ENCODE measurements at places on chromosomes 7 and 10.

GRCh38 chr7:46939558-46939957 is 642.4 kb downstream of the TNS3 start:
- no peak for DNase-seq

DNA sequence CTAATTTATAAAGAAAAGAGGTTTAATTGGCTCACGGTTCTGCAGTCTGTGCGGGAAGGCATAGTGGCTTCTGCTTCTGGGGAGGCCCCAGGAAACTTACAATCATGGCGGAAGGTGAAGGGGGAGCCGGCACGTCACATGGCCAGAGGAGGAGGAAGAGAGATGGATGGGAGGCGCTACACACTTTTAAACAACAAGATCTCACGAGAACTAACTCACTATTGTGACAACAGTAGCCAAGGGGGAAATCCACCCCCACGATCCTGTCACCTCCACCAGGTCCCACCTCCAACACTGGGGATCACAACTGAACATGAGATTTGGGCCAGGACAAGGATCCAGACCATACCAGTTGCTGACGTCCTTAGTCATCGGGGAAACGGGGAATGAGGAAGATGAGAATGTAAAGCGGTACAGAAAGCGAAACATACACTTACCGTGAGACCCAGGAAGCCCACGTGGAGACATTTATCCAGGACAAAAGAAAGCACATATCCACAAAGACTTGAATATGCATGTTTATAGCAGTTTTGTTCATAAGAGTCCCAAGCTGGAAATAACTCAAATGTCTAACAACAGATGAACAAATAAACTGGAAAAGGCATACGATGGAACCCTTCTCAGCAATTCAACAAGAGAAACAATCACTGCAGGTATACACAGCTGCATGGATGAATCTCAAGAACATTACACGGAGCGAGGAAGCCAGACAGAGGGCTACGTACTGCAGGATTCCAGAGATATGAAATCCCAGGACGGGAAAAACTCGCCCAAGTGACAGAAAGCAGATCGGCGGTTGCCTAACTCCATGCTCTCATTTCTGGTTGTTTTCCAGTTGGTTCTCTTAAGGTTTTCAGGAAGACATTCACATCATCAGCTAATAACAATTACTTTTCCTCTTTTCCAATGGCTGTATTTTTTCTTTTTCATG is 26.2 kb upstream of the INPP5A start:
- no peak for DNase-seq

DNA sequence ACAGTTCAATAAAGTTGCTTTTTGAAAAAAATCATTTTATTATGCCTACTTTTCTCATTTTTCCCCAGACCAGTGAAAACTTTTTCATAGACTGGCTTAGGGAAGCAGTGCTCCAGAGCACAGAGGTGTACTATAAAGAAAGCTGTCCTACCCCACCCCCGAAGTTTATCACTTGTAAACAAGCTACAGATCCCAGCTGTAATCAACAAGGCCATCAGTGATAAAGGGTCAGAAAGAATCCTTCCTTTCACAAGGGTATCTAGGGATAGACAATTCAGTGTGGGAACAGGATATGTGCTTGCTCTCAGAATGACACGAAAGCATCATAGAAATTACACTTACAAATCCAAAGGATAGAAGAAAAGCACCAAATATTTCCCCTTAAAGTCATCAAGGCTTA is 4.5 kb downstream of the PRDX3 start:
- DNase-seq = no peak

- DNase-seq = no peak
Observed at GRCh38 chr10:122559228-122559627, 1.3 kb upstream of the DMBT1 start.

DNA sequence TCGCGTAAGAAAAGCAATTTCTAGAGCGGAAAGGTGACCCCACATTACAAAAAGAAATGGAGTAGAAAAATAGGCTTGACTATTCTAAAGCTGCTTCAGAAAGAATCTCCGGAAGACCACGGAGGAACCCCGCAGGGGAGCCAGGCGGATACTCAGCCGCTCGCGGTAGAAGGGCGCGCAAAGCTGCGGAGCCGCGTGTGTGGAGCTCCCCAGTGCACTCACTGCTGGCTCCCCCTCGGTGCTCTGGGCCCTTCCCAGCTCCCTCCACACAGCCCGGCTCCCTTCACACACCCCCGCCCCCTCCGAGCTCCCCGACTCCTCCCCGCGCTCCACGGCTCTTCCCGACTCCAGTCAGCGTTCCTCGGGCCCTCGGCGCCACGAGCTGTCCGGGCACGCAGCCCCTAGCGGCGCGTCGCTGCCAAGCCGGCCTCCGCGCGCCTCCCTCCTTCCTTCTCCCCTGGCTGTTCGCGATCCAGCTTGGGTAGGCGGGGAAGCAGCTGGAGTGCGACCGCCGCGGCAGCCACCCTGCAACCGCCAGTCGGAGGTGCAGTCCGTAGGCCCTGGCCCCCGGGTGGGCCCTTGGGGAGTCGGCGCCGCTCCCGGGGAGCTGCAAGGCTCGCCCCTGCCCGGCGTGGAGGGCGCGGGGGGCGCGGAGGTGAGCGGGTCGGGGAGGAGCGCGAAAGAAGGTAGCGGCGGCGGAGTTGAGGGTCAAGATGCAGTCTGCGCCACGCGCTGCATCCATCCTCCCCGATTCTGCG is at the start of gene STEAP2:
Gene STEAP2 (plus strand): TSS at position 350 of the 758 bp plus-strand sequence. CDS start 13,343 bp downstream, outside the sequence.
- DNase-seq = peak; percentile 20

- DNase-seq = no peak
Observed at GRCh38 chr10:6114299-6114698, 25.5 kb downstream of the RBM17 start.

GRCh38 chr10:100364735-100365391 is 17.8 kb downstream of the SCD start:
- no peak for DNase-seq

DNA sequence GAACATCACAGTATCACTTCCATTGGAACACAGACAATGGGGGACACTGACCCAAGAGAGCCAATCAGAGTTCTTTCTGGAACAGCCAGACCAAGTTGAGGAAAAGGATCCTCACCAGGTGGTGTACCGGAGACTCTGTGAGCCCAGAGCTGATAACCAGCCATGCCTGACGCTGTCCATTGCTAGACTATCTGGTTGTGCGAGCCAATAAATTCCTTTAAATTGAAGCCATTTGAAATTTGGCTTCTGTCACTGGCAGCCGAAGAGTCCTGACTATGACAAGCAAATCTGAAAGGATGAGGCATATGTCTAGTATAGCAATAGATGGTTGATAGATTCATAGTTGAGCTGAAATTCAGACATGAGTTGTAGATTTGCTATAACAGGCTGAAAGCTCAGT is 3.1 kb upstream of the LHPP start:
- DNase-seq = no peak

DNA sequence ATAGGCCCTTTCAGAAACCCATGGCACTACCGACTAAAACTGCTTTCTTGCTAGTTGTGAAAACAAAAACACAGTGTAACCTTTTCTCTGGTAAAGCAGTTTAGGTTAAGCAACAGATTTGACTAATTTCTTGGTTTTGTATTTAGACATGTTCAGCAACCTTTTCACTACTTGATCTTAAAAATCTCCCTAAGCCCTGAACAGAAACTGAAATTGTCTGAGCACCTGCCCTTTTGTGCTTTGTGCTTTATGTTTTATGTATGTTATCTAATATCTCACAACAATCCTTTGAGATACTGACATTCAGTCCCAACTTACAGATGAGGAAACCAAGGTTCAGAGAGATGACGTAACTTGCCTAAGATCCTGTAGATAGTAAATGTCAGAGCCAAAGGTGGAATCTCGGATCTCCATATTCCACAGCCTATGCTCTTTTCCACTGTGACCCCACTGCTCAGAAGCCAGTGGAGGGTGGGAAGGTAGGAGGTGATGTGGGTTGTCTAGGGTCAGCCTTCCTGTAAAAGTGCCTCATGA is 146.6 kb downstream of the LCOR start:
- no peak for DNase-seq

- no peak for DNase-seq
Observed at GRCh38 chr7:130381468-130382312, 1.4 kb downstream of the CPA1 start.

DNA sequence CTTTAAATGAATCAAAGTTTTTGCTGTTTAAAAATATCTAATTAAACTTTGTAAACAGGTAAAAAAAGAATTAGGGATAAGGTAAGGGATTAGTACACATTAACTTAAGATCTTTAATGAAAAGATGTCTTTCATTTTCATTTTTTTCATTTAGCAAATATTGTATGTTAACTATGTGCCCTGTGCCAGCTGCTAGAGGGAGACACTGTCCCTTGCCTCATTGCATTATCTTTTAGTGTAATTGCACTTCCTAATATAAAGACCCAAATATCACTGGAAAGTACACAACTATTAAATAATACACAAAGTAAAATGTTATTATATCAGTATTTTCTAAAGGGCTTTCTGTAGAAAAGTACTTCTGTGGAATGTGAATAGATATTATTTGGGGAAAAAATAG is 102.7 kb downstream of the GPR37 start:
- DNase-seq = no peak

- no peak for DNase-seq
Observed at GRCh38 chr10:132146271-132146671, 40.5 kb upstream of the DPYSL4 start.

- no peak for DNase-seq
Observed at GRCh38 chr7:134105841-134106240, 21.3 kb upstream of the LRGUK start.

GRCh38 chr7:108020585-108020984 is 17.6 kb upstream of the LAMB1 start:
- DNase-seq = no peak

DNA sequence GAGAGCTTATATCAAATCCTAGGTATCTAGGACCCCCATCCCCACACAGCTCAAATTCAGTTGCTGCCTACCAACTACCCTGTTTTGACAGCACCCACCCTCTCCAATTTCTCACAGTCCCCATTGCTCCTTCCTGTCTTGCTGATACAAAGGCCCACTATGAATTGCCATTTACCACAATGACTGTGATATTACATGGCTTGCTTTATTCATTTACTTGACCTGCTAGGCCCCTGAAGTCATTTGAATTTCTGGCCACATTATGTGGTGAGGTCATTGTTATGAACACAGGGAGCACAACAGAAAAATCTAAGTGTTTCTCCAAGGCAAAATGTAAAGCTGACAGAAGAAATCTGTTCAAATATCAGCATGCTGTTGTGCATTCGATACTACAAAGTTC is 101.4 kb downstream of the PPP1R17 start:
- DNase-seq = no peak

DNA sequence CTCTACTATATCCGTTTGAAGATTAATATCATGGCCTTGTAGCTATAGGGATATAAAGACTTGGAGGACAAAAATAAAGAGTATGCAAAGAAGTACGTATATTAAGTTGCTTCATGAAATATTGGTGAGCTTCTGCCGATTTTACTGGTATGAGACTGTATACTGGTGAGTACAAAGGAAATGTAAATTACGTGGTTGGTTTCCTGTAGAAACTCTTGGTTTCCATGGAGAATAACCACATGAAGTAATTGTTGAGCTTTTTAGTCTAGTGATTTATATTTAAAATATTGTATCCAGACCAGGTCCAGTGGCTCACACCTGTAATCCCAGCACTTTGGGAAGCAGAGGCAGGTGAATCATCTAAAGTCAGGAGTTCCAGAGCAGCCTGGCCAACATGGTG is 32.2 kb upstream of the GLI3 start:
- no peak for DNase-seq

DNA sequence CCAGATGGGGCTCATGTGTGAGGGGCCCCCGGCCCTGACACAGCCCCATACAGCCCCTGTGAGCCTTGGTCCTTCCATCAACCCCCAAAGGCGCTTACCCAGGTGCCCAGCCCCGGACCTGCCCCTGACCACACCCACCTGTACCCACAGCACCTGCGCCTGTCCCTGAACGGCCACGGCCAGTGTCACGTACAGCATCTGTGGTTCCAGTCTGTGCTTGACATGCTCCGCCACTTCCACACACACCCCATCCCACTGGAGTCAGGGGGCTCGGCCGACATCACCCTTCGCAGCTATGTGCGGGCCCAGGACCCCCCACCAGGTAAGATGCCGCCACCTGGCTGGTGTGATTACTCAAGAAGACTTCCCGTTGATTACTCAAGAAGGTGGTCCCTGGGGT is 33.5 kb downstream of the SH2B2 start:
- no peak for DNase-seq

- no peak for DNase-seq
Observed at GRCh38 chr7:141752634-141753033, 11.3 kb upstream of the TAS2R3 start.

GRCh38 chr10:97830064-97830463 is 19.6 kb upstream of the GOLGA7B start:
- DNase-seq = no peak

DNA sequence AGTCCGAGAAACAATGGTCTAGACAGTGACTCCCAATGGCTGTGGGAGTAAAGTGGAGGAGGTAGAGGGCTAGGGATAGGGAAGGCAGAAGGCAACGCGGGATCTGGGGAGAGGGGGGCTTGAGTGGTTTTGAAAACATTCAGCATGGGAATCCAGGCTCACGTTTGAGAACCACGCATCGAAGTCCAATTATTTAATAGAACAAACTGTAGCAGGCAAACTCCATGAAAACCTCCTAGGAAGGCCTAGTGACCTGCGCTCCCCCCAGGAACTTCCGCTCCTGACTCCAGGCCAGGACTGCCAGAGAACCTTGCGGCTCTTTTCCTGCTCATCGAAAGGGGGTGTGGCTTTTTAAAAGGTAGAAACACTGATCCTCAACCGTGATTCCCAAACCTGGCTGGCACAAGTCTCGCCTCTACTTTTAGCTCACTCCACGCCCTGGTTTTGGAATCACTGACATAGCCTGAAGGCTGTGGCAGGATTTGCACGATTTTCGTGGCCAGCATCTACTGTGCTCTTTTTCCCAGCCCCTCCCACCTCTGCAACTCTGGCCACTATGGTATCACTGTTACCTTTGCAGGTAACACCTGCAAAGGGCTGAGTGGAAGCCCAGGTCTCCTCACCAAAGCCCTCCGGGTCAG is 43.4 kb downstream of the MYOF start:
- no peak for DNase-seq

- DNase-seq = no peak
Observed at GRCh38 chr10:18059826-18060559, 80.2 kb upstream of the CACNB2 start.

DNA sequence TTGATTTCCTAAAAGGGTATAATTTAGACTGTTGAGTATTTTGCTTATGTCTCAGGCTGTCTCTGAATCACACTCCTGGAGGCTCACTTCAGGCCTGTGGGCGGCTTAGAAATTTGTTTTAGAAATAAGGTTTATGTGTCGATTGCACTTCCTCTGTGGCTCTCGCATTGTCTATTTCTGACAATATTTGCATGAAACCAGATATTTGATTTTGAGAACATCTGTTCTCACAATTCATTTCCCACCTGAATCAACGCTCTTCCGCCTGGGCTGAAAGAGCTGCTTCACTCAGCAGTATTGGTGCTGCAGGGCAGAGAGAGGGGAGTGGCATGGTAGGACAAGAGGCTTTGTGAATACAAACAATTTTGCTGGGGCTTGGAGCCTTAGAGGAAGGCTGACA is 262.0 kb downstream of the ADRA2A start:
- no peak for DNase-seq

DNA sequence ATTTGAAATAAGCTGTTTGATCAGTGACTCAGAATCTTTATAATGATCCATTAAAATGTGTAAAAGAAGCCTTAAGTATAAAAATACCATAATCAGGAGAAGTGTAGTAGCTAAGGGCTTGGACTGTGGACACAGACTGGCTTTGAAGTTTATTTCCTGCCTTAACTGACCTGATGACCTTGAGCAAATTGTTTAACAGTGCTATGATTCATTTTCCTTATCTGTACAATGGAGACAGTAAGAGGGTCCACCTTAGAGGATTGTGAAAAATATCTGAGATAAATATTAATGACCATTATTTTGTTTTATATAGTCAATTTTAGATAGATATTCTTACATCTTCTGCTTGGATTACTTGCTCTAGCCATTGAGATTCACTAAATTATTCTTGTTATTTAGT is 13.3 kb upstream of the RPA3 start:
- no peak for DNase-seq
